RCC 7860 (cell line): ENCODE measurements at places on chromosomes 7 and 10.

- DNase-seq, result no peak
These were observed 54.0 kb upstream of the RPA3 start for GRCh38 chr7:7772397-7772821.

DNA sequence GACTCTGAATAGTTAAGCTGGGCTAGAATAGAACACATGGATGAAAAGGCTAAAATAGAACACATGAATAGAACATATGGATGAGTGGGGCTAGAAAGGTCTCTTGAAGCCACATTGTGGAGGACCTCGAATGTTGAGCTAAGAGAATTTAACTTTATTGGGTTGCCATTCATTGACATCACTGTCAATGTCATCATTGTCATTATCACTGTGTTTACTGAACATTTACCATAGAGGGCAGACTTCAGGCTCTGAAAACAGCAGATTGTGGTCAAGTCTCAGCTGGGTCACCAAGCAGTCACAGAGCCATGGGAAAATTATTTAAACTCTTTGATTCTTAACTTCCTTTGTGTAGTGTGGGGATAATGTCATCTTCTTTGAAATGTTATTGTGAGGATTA, 80.4 kb downstream of the WDFY4 start:
- DNase-seq, result no peak

- no peak for DNase-seq
These were observed 369.9 kb downstream of the CNTNAP2 start for GRCh38 chr7:146486519-146486918.

DNA sequence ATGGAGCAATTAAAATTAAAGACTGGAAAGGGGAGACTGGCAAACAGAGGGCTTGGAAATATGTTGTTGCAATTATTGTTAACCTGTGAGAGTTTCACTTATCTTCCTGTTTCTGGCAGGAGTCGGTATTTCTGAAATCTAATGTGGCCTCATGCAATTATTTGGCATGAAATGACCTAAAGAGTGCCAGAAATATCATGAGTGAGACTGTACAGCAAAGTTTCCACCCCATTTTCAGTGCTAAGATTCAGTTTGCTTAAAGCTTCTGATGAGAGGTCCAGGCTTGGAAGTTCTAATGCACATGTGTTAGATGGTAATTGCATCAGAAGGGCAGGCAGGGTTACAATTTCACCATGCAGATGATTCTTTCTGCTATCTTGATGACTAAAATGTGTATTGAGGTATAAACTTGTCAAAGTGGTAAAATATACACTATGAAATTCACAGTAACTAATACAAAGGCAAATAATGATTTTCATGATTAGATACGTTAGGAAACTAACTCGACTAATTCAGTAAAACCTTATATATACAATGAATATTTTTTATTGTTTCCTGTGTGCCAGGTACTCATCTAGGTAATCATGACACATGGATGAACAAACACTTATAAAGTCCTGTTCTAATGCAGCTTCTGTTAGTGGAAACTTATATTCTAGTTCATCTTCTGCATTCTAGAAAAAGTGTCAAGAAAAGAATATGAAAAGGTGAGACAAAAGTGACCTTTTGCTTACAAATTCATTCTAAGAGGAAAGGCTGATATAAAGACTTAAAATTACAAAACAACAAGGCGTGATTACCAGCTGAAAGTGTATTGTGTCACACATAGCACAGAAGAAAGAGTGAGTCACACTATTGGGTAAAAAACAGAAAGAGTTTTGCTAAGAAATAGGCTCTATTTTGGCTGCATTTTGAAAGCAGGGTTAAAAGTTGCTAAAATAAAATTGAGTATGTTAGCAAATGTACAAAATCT, 533.4 kb upstream of the SEMA3D start:
- no peak for DNase-seq

DNA sequence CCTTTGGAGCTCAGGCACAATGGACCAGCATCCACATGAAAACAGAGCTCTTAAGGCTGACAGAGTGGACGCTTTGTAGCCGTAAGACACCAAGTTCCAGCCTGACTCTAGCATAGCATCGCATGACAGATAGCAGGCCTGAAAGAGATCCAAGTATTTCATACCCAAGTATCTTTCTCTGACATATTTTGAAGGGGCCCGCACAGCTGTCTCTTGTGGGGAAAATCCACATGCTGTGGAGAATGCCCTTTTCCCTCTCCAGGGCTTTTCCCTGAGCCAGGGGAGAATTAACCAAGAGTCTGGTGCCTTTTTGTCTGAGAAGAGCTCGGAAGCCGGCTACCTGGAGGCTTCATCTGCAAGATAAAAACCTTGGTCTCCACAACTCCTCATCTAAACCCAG, 51.0 kb downstream of the CFAP46 start:
- DNase-seq, result no peak

DNA sequence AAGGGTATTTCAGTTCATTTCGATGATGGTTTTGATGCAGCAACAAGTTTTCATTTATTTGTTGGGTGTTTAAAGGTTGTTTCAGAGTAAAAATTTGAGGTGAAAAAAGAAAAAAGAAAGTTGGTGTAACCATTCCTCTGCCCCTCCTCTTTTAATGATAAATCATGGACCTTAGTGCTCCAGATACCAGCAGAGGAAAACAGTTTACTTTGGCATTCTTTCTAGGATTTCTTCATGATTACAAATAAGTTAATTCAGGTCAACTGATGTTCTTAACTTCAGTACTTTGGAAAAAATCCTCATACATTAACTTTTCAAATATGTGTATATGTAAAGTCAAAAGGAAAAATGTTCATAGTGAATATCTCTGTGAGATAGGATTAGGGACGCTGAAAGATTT, 2.0 kb upstream of the RBP4 start:
- DNase-seq, result no peak

DNA sequence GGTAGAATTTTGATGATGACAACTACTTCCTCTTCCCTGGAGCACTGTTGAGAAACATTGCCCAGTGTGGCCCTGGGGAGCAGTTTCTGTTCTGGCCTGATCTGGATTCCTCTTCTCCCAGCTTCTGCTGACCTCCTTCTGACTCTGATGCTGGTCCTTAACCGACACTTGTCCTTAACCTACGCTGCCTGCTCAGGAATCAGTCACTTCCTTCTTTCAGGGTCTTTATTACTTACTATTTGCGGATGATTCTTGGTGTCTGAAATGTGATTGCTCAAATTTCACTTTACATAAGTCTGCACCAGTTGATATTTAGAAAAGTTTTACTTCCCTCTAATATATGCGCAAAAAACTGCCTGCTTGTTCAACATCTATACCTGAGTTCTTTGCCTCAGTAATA, 164.1 kb downstream of the PTEN start:
- no peak for DNase-seq

DNA sequence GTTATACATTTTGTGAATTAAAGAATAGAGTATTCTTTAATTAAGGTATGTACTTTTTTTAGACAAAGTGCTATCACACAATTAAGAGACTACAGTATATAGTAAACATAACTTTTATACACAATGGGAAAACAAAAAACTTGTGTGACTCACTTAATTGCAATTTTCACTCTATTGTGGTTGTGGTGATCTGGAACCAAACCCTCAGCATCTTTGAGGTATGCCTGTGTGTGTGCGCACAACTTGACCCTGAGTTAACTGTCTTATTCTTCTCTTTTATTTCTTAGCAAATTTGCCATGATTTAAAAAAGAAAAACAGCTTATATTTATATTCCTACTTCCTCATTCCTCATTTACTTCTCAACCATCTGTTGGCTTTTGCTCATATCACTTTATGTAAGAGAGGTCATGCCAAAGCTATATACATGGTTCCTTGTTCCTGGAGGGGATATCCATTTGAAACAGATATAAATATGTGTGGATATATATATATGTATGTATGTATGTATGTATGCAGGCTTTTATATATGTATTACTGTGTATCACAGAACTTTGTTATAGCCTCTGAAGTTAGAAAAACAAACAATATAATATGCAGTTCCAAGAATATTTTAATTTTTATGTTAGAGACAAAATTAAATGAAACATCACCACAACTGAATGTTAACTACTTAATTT, 259.5 kb upstream of the HGF start:
- DNase-seq, result no peak

- no peak for DNase-seq
These were observed 54.7 kb upstream of the LSM8 start for GRCh38 chr7:118129041-118129795.

DNA sequence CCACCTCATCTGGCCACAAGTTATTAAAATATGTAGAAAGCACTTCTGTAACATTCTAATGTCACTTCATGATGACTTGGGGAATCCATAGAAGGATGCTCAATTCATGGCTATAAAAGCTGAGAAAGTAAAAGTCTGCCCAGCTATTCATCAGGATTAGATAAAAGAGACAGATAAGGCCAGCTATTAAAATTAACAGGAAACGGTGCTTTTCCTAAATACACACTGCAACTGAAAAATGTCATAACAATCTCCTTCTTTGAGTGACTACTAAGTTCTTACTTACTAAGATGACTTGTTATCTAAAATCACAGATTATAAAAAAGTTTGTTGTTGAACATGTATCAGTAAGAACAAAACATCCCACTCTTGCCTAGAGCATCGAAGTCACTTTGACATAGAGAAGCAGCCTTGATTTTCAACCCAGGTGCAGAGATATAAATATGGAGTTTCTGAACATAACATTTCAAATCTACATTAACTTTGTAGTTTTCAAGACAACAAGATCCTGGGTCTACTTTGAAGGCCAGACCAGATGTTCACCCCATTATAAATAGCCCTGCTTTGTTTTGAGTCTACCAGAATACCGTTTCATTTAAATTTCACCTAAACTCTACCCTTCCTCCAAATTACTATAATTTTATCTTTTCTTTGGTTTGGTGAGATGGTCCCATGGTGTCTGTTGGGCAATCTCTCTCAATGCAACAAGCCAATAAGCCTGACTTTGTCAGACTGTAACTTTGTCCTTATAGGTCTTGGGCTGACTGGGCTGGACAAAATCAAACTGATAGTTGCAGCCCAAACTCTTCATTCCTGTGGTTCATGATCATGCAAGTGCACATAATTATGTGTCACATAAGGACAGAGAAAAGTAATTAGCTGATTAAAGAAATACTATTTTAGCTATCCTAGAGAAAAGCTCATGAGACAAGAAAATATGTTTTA, 24.0 kb downstream of the HYCC1 start:
- no peak for DNase-seq

- peak; percentile 23 for DNase-seq
These were observed 31.3 kb downstream of the KIN start for GRCh38 chr10:7756360-7756992.

- DNase-seq, result no peak
These were observed 58.2 kb upstream of the SLC25A13 start for GRCh38 chr7:96380111-96380512.

- peak; percentile 88 for DNase-seq
These were observed 95.5 kb downstream of the CUL2 start for GRCh38 chr10:34994565-34995142.

DNA sequence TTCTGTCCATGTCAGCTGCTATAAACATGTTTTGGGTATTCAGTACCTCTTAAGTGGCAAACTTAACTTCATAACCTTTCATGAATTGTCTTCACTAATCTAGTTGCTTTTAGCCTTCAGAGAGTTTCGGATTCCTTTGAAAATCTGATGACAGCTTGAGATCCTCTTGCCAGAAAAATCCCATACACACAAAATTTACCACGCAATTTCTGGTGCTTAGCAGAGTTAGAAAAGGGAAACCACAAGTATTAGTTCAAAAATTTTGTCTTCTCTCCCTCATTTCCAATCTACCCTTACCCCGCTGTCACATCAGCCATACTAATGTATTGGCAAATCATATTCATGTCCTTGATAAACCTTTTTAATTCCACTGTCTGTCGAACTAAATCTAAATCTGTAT, 72.7 kb upstream of the TMEM106B start:
- no peak for DNase-seq

DNA sequence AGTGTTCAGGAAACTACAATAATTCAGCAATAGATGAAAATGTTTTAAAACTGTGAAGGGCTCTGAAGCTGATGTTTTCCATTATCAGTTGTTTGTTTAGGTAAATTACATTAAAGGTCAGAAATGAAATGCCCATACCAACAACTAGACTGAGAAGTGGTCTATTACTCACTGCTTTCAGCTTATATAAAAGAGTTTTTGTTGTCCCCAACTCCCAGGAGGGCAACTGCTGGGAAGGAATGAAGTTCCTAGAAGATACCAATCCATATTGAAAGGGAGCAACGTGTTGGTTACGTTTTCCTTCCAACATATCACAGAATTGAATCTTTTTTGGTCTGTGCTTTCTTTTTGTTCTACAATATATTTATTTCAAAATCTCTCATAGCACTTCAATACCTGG, 330.6 kb upstream of the LRRN3 start:
- no peak for DNase-seq

GRCh38 chr10:36591436-36591835, 534.0 kb upstream of the ANKRD30A start:
- no peak for DNase-seq

DNA sequence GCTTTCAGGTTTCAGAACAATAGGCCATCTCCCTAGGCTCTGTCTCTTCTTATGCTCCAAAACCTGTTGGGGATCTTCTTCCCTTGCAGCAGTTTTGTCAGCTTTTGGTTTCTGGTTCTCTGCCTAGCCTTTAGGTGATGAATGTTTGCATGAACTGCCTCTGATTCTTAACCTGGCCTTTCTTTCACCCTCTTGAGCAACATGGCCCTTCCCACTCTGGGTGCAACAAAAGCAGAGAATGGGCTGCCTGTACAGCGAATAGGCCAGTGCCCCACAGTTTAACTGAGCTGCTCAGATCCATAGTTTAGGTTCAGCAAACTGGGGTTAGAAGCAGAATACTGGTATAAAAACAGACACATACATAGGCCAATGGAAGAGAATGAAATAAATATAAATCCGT, 18.1 kb upstream of the NUP205 start:
- DNase-seq, result no peak

DNA sequence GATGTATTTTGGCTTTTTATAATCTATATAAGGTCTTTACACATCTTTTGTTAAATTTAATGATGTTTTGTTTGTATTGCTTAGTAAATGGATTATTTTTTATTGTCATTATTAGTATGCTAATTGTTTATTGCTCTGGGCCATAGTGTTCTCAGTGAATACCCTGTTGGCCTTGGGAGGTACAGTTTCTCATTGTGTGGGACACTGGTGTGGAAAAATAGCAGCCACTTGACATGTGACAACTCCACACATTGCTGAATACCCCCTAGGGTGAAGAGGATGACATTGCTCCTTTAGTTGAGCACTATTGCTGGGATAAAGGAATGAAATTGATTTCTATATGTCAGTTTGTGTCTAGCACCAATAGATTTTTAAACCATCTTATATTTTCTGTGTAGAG, 130.9 kb downstream of the CCNY start:
- no peak for DNase-seq
